ENCODE measurements at places on chromosomes 6 and 20. TPM values are rescaled to one million over a fixed set of nuclear protein-coding genes. Genes with fewer than 3 reads are reported as not detected.

DNA sequence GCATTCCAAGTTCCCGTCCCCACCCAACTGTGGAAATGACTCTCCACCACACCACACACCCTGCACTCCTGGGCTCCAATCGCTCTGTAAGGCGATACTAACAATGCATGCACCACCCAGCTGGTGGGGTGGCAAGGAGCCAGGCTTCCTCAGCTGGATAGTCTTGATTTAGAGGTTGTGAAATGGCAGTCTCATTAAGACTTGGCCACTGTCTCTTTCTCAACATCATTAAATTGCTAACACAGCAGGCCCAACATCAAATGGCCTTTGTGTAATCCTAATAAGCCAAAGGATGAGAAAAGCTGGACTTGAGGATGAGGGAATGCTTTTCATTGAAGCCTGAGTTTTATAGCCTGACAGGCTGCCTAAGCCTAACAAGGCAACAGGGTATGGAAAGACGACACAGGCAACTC lies 223.7 kb downstream of the GMDS start:
- DNase-seq: peak; percentile 40

DNA sequence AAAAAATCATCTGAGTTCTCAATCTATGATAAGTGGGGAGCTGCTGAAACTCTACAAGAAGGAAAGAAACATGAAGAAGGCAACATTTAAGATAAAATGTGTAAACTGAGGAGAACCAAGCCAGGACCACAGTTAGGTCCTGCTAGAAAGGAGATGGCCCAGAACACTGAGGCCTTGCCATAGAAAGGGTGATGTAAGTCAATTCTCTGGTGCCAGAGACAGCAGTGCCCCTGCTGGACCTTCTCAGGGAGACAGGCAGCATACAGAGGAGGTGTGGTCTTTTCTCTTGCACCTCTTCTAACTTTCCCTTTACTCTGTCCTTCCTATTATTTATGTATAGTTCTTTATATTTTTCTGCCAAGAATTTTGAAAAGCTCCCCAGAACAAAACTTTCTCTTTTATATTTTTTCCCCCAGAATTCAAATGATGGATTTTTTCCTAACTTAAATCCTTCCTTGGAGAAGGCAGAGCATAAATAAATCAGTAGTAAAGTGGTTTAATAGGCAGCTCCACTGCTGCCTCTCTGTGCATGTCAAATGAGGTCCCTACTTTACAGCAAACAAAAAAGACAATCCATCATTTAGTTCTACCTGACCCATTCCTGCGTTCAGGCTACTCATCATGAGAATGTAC lies 9.0 kb downstream of the UQCC2 start:
- DNase-seq: peak; percentile 70

- DNase-seq: no peak
Measured at GRCh38 chr6:16432075-16433032, 194.0 kb downstream of the GMPR start.

FUT9 gene
- not detected for total RNA-seq

DNA sequence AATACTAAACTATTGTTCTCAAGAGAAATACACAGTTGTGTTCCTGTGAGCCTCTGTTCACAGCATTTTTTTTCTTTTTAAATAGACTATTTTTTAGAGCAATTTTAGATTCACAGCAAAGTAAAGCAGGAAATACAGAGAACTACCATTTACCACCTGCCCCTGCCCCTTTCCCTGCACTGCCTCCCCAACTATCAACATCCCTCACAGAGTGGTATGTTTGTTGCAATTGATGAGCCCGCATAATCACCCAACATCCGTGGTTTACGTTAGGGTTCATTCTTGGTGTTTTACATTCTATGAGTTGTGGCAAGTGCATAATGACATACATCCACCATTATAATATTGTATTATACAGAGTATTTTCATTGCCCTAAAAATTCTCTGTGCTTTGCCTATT lies 71.6 kb upstream of the TNFAIP3 start:
- DNase-seq: no peak

- DNase-seq: no peak
Measured at GRCh38 chr6:74187811-74188210, 491.8 kb downstream of the CD109 start.

TNF gene
- total RNA-seq: not detected

DNA sequence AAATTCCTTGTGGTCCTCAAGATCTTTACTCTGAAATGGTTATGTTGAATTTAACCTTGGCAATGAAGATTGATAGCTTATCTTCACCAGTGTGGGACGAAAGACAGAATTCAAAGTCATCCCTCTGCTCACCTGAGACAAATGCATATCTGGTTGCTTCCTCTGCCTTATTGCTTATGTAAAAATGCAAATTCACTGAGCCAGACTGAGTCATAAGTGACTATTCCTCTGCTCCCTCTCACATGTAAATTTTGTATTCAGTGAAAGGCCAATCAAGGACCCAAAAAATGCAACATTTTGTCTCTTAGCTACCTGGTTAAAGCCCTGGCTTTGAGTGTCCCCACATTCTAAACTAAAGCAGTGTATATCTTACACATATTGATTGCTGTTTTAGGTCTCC lies 593.1 kb upstream of the GJE1 start:
- no peak for DNase-seq

- DNase-seq: no peak
Measured at GRCh38 chr20:47136782-47137181, 219.7 kb downstream of the ZMYND8 start.
